Osteoblast (primary cell): ENCODE measurements at places on chromosomes 2 and 18. TPM values are rescaled to one million over a fixed set of nuclear protein-coding genes. Genes with fewer than 3 reads are reported as not detected.

AMER3 gene
- total RNA-seq, result not detected in 2 replicates

NAT8 gene
- total RNA-seq, result not detected in 2 replicates

GRCh38 chr2:190649798-190650390 lies 1.0 kb downstream of the NAB1 start:
- H3K36me3 ChIP-seq, result no peaks in the 10 kb centered on the region
- DNase-seq, result peak; percentile 92
- peak overlapping the region; percentile 81 for H3K4me3 ChIP-seq
- peaks cover 30% of the 10 kb centered on the region for H3K4me1 ChIP-seq
- no peaks in the 10 kb centered on the region for H3K27me3 ChIP-seq

GRCh38 chr18:11046140-11046539 lies 103.2 kb downstream of the PIEZO2 start:
- no peak overlapping the region for H3K4me3 ChIP-seq
- H3K27me3 ChIP-seq, result no peaks in the 10 kb centered on the region
- H3K36me3 ChIP-seq, result no peaks in the 10 kb centered on the region
- DNase-seq, result no peak
- peaks cover 3% of the 10 kb centered on the region for H3K4me1 ChIP-seq
- no peak overlapping the region for H3K27ac ChIP-seq

DNA sequence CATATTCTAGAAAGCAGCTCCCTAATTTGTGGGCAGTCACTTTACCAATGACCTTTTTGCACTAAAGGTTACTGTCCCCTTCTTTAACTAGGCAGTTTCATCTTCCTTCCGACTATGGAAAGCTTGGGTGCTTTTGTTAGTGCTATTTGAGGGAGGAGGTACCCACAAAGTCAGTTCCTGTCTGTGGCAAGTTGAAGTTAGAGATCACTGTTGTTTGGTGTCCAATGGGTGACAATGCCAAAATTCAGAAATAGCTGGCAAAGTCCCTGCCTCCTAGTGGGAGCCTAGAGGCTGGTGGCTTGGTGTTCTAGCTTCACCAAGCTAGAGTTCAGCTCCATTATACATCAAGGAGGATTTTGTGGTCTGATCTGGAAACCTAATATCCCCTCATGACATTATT lies 87.1 kb upstream of the PNPT1 start:
- no peak for DNase-seq
- no peak overlapping the region for H3K27ac ChIP-seq
